Uterine smooth muscle cell (primary cell): ENCODE measurements at places on chromosomes 4 and X. TPM values are rescaled to one million over a fixed set of nuclear protein-coding genes. Genes with fewer than 3 reads are reported as not detected.

The TXK gene
- total RNA-seq, result not detected in 2 replicates

The STBD1 gene
- 7.2 and 7.6 TPM in 2 replicates for total RNA-seq

The TEX13C gene
- total RNA-seq, result not detected in 2 replicates

The ETDA gene
- total RNA-seq, result not detected in 2 replicates

The ANKRD37 gene
- total RNA-seq, result 4.6 and 7.0 TPM in 2 replicates

The TLR3 gene
- total RNA-seq, result 1.5 and 1.8 TPM in 2 replicates

The IDUA gene
- total RNA-seq, result 8.2 and 14.0 TPM in 2 replicates

The ARMCX2 gene
- total RNA-seq, result 73.7 and 155 TPM in 2 replicates
